DMS153 (cell line): ENCODE measurements at places on chromosomes 2 and 18.

DNA sequence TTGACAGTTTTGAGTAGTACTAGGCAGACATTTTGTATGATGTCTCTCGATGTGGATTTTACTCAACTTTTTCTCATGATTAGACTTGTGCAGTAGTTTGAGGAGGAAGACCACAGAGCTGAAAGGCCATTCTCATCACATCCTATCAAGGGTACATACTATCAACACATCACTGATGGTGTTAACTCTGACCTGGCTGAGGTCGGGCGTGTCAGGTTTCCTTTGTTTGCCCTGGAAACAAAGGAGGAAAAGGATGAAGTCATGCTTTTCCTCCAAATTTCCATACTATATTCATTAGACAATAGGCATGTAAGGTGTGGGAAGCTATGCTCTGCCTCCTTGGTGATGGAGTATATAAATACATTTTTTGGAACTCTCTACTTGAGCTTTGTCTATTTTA is 211.1 kb downstream of the DSEL start:
- DNase-seq: no peak

GRCh38 chr2:83993873-83994632 is 465.0 kb downstream of the SUCLG1 start:
- no peak for DNase-seq

GRCh38 chr2:216539791-216540241 is 41.2 kb downstream of the RPL37A start:
- peak; percentile 93 for DNase-seq

- no peak for DNase-seq
These were observed 28.0 kb upstream of the MARCO start for GRCh38 chr2:118913803-118914645.

DNA sequence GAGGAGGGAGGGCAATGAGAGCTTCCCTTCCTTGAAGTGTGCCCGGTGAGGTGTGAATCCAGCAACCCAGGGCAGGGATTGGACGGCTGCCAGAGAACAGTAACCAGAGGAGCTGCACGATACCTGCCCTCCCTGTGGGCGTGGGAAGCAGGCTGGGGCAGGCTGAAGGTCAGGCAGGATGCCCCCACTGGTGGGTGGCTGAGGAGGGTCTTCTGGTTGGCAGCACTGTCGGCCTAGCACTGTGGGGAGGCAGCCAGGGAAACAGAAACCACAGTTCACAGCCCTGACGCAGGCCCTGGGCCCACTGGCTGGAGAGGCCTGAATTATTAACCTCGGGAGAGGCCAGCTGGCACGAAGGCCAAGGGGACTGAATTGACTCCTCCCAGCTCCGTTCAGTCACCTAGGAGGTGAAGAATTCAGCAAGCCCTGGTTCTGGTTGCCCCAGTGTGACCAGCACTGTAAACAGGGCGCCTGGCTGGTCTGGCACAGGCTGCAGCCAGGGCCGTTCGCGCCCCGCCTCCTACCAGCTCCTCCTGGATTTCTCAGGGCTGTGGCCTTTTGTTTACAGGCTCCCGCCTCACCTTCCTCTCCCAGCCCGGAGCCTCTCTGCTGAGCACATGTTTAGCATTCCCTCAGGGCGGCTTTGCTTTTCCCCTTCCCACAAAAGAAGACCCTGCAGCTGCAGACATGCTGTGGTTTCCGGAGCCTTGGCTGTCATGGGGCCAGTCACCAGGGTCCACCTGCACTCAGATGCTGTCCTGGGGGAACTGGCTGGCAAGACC is 97.8 kb downstream of the B3GNT2 start:
- DNase-seq: peak; percentile 60

- DNase-seq: peak; percentile 22
These were observed 38.6 kb downstream of the SNED1 start for GRCh38 chr2:241036964-241037421.

DNA sequence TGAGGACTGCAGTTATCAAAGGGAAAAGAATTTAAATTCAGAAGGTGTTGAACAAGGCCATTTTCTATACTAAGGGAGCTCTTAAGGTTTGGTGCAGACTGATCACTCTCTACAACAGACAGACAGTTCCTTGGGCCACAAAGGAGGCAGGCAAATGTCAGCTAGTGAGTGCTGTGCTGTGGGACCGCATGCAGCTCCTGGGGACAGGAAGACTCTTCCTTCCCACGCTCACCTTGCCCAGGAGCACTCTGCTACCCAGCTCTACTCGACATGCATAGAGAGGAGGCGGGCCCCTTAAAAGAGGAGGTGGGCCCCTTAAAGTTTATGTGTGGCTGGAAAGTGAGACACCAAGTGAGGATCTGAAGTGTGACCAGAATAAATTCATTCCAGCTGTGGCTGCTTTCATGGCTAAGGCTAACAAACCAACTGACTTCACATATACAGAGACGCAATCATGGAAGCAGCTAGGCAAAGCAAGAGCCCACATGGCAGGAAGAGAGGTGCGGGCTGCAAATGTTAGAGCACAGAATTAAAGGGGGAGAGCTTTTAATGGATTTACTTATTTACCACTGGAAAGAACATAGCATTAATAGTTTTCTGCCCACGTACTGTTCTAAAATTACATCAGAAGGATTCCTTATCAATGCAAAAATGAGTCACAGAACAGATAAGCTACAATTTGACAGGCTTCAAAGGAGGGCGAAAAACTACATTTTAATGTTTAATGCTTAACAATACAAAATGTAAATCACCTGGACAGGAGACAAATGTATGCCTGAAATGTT is 101.4 kb upstream of the RNU4ATAC start:
- DNase-seq: no peak

DNA sequence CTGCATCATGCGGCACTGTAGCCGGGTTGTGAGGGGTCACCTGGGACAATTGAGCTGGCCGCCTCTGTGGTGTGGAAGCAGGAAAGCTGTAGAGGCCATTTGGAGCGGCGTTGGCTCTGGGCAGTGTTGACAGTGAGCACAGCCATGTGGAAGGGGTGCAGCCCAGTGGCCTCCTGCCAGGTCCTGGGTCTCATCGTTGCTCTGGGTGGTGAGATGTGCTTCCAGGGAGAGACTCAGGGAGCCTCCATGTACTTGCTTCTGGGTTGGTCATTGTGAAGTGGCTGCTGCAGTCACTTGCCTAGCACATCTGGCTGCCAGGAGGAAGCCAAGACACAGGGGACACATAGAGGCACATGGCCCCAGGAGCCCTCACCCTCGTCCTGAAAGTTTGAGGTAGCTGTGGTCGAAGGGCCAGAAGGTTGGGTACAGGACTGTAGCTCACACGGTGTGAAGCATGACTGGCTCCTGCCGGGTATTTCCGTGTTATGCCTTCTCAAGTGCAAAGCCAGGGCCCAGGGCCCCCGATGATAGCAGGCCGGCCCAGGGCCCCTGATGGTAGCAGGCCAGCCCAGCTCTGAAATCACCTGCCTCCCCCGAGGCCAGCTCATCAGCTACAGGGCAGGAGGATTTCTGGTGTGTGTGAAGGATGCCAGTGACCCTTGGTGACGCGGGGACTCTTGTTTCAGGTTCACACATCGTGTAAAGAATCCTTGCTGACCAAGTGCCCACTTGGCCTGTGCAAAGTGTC is 82.6 kb downstream of the DGKD start:
- no peak for DNase-seq

DNA sequence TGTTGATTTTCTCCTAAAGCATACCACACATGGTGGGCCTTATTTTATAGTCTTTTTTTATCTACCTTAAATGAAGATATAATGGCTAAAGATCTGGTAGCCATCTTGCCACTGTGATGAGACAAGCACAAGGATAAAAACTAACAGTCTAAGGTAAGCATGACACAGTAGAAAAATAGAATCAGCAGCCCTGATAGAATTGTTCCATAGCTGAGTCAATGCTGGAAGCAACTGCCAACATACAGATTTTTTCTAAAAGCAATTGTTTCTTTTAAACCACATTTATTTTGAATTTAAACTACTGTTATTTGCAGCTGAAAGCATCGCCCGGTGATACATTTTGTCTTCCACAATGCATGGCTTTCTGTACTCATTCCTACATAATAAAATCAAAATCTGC is 1091.5 kb upstream of the CHAC2 start:
- DNase-seq: no peak

DNA sequence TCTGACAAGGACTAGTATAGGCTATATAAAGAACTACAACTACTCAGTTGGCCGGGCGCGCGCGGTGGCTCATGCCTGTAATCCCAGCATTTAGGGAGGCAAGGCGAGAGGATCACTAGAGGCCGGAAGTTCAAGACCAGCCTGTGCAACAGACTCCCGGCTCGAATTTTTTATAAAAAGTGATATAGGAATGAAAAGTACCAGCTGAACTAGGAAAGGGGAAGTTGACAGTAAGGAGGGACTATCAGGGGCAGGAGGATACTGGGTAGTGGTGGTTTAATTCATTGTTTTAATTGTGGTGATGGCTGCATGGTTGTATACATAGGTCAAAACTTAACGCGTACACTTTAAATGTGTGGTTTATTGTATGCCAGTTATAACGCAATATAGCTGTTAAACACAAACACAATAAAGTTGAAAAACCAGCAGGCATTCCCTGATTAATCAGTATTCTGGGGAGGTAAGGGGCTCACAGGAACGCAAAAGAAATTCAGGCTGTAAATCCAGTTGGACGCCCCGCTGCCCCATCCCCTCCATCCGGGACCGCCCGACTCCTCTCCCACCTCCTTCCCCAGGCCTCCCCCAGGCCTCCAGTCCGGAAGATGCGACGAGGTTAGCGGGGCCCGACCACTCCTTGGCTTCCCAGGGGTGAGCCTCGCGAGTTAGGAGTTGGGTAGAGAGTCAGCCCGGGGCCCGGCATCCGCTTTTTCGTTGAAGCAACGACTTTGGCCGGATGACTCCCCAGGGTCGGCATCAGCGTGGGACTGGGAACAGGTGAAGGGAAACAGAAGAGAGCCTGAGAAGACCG is 746 bp upstream of the POLR1B start:
- peak; percentile 57 for DNase-seq

DNA sequence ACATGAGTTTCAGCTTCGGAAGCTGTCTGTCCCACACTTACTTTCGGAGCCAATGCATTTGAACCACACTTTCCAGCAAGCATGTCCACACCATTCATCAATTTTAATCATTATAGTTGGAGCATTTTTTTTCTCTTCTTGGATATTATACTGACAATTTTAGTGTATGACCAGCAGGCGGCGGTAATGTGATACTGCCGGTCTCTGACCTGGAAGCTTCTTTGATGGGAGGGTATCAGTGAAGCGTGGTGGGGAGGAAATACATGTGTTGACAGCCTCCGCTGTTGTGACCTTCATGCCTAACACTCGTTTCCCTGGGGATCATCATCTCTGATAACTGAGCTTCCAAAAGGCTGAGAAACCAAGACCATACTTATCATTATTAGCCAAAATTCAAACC is 231.7 kb downstream of the GBX2 start:
- DNase-seq: no peak

- DNase-seq: no peak
These were observed 98.6 kb upstream of the KLF7 start for GRCh38 chr2:207264310-207264709.

DNA sequence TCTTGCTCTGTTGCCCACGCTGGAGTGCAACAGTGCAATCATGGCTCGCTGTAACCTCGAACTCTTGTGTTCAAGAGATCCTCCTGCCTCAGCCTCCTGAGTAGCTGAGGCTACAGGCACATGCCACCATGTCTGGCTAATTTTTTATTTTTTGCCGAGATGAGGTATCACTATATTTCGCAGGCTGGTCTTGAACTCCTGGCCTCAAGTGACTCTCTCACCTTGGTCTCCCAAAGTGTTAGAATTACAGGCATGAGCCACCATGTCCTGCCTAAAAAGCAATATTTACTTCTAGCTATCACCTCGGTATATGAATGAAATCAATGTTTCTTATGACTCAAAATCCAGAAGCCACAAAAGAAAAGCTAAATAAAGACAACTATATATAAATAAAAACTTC is 2.2 kb downstream of the BUB1 start:
- DNase-seq: no peak

DNA sequence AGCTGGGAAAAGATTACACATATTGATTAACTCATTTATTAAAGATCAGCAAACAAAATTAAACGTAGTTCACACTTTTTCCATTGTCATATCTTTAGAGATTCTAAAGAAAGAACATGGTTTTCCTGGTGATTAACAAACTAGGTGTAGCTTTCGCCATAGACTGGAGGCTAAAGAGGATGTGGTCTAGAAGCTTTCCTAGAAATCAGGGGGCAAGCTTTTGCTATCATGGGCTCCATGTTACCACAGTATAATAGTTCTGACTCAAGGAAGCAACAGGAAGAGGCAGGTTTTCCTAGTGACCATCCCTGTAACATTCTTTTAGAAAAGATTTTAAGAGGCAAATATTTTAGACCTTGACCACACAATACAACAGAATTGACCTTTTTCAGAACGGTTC is 232.7 kb downstream of the METTL4 start:
- no peak for DNase-seq

GRCh38 chr2:201273330-201273983 is 13.1 kb downstream of the CASP8 start:
- DNase-seq: no peak

GRCh38 chr2:55581435-55581834 is 36.0 kb downstream of the PPP4R3B start:
- no peak for DNase-seq

GRCh38 chr18:22872900-22873537 is 60.1 kb upstream of the RBBP8 start:
- peak; percentile 3 for DNase-seq

GRCh38 chr2:11631462-11631861 is 38.5 kb downstream of the NTSR2 start:
- DNase-seq: no peak

DNA sequence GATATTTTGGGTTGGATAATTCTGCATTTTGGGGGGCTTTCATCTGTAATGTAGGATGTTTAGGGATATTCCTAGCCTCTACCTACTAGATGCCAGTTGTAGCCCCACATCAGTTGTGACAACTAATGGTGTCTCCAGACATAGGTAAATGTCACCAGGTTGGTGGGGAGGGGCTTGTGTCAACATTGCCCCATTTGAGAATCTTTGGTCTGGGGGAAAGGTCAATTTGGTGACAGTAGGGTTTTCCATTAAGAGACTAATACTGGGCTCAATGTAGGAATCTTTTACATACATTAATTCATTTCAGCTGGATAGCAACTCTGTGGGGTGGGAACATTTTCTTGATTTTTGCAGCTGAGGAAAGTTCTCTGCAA is 6.6 kb upstream of the AFTPH start:
- no peak for DNase-seq

- no peak for DNase-seq
These were observed 227.1 kb downstream of the MYCN start for GRCh38 chr2:16167451-16167861.

DNA sequence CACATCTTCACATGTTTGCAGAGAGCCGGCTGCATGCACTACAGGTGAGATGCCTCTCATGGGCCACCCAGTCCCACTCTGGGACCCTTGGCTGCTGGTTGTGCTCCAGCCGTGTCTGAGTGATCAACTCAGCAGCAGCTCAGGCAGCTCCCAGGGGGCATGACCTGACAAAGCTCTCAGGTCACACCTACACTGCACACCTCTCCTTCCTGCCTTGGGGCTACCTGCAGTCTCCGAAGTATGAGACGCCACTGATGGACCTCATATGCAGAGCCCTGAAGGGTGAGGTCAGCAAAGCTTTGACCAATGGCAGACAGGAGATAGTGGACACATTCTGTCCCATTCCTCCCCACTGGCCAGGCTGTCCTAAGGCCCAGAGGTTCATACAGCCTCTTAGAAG is 51.4 kb downstream of the LBH start:
- DNase-seq: no peak

GRCh38 chr2:61736953-61737352 is 116.9 kb downstream of the FAM161A start:
- no peak for DNase-seq
